ENCODE measurements at places on chromosomes 3 and 15.

DNA sequence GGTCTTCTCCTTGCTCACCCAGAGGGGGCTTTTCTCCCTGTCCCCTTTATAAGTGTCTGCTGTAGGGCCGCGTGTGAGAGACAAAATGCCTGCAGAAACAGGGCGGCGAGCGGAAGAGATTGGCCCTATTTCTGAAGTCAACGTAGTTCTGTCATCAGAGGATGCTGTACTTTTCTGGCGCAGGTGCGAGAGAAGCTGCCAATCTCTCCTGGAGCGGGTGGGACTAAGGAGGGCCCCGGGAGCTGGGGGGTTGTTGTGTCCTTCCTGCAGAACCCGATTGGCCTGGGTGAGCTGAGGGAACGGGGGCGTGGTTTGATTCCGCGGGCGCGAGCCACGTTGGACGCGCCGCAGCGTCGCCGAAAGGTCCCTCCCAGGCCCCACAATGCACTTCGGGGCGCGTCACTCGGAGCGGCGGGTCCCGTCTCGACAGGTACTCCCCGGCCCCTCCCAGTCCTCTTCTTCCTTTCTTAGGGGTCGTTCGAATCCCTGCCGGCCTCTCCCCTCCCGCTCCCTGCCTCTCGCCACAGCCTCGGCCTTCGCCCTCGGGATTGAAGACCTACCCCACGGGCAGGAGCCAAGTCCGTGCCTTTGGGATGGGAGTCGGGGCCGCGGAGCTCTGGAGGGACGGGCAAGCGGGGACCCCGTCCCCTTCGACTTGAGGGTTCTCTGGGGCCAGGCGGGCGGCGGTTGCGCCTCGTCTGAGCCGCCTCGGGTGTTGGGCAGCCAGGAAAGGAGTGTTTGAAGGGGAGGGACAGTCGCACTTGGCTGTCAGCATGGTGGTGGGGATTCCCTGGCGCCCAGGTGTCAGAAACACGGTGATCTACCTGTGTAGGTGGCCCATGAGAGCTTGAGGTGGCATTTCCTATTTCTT is at the start of gene SEC22A:
TSS of gene SEC22A (plus strand) at position 387 of the 871 bp plus-strand sequence. CDS start 7,275 bp downstream, outside the sequence.
- DNase-seq: peak; percentile 67

- no peak for DNase-seq
Observed at GRCh38 chr15:73737535-73737934, 15.6 kb downstream of the INSYN1 start.

GRCh38 chr15:47587940-47588802 is 129.1 kb upstream of the SEMA6D start:
- DNase-seq: no peak

DNA sequence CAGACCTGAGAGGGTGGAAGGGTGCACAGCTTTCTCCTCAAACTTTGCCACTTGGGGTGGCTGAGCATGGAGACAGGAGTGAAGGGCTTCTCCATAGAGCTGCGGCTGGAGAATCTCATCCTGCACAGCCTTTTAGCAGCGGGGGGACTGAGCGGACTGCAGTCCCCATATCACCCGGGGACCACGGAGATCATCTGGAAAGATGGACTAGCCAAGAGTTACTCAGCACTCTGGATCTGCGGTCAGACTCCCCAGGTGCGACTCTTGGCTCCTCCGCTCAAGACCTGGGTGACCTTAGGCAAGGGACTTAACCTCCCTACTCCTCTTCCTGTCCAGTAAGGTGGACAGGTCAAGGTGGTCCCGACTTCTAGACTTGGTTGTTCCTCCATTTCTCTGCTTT is 125.8 kb upstream of the MEF2A start:
- no peak for DNase-seq

GRCh38 chr3:176376531-176376930 is 820.8 kb downstream of the TBL1XR1 start:
- no peak for DNase-seq

DNA sequence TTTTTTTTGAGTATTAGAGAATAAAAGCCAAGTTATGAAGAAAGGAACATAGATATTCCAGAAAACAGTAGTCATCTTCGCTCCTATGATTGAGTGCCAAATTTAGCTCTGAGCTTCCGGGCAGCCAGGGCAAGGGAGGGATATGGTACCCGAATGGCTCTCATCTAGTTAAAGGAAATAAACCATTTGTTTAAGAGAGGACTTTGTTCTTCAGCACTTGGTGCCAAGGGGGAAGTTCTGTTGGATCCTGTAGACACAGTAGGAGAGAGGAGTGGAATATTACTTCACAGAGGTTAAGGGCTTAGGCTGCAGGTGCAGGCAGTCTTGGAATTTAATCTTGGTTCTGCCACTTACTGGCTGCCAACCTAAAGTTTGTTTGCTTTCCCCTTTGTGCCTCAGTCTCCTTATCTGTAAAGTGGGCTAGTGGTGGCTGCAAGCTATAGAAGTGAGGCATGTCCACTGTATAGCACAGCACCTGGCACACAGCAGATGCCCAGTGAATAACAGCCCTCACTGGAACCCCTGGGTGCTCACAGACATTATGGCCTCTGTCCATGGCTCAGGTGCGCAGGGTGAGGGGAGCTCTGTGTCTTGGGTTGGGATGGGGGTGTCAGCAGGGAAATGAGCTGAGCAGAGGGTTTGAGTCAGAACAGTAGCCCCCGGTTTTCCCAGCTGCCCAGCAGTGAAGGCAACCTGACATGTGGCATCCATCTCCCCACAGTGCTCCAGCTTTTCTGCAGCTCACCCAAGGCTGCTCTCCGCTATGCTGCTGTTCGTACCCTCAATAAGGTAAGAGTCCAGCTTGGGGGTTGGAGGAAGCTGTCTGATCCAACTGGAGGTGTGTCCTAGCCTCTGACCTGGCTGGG is 10.4 kb downstream of the COPG1 start:
- no peak for DNase-seq

DNA sequence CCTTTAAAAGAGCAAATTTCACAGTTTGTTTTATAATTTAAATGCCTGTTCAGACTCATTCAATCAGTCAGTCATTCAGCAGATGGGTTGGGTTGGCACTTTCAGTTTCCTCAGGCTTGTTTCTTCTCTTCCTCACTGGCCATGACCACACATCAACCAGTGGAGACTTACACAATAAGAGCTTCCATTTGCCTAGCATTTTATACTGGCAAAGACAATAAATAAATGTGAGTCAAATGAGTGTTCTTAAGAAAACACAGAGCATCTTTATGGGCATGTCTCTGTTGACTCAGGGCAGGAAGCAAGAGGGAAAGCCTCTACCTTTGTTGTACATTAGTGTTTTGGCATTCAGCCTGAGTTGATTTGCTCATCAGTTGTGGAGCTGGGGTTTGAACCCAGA is 122.6 kb downstream of the EPHB1 start:
- DNase-seq: peak; percentile 34

- DNase-seq: no peak
Observed at GRCh38 chr3:179147514-179147872, 664 bp upstream of the PIK3CA start.

GRCh38 chr3:36405190-36405589 is 24.9 kb downstream of the STAC start:
- no peak for DNase-seq

GRCh38 chr15:99727733-99728132 is 5.5 kb downstream of the LYSMD4 start:
- no peak for DNase-seq

- DNase-seq: no peak
Observed at GRCh38 chr3:55711646-55712045, 224.5 kb upstream of the WNT5A start.

- DNase-seq: no peak
Observed at GRCh38 chr3:57065588-57065987, 5.1 kb downstream of the SPATA12 start.

- no peak for DNase-seq
Observed at GRCh38 chr15:41417418-41418195, 712 bp downstream of the RTF1 start.
